ENCODE measurements at places on chromosomes 5 and 9.

- DNase-seq, result no peak
Observed at GRCh38 chr9:95055851-95056551, 261.5 kb downstream of the FANCC start.

DNA sequence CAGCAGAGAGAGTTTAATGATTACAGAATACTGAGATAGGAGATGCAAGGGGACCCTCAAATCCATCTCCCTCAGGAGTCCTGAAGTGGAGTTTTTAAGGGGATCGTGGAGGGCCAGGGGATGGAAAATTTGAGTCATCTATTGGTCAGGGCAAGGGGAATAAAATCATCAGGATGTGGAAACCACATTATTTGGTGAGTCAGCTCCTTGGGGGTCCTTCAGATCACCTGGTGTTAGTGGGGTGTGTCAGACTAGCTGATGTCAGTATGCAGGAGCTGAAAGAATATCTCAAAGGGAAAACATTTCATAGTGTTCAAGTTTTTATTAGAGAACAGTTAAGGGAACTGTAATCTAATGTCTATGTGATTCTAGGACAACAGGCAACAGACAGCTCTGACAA lies 183.0 kb upstream of the FTMT start:
- DNase-seq, result no peak

- DNase-seq, result no peak
Observed at GRCh38 chr5:33631139-33631538, 190.4 kb downstream of the TARS1 start.

DNA sequence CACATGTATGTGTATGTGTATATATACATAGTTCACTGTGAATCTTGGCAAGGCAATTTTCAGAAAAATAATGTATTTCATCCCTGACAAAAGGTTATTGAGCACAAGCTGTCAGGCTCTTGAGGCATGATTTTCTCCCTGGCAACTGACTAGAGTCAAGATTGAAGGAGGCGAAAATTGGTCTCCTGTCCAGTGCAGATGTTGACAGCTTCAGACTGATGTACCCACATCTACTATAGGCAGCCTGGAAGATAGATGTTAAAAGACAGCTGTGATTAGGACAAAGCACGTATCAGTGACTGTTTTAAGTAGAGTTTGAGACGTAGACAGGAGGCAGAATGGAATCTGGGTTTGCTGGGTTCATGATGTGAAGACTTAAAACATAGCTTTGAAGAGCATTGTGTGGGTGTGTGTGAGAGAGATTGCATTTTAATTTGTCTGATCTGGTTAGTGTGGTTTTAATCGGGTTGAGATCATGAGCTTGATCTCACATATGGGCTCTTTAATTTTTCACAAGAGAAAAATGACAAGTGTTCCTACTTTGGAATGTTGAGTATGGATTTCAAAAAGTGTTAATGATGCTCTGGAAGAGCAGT lies 39.1 kb downstream of the CTNNA1 start:
- no peak for DNase-seq

- DNase-seq, result no peak
Observed at GRCh38 chr9:21554813-21555212, 72.7 kb upstream of the IFNE start.

DNA sequence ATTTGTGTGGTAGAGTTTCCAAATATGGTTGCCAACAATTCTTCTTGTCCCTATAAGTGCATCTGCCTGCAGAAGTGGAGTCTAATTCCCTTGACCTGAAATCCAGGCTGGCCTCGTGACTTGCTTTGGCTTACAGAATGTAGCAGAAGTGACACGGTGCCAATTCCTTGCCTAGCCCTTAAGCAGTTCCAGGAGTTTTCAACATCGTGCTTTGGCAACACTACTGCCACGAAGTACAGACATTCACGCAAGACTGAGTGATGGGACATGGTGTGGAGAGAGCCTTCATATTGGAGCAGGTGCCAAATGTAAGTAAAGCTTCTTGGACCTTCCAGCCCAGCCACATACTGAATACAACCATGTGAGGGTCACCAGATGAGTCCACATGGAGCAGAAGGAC lies 92.9 kb upstream of the NEK6 start:
- no peak for DNase-seq

- no peak for DNase-seq
Observed at GRCh38 chr5:179852993-179853547, 5.5 kb downstream of the MRNIP start.

- DNase-seq, result no peak
Observed at GRCh38 chr5:90894866-90895420, 336.3 kb downstream of the ADGRV1 start.

DNA sequence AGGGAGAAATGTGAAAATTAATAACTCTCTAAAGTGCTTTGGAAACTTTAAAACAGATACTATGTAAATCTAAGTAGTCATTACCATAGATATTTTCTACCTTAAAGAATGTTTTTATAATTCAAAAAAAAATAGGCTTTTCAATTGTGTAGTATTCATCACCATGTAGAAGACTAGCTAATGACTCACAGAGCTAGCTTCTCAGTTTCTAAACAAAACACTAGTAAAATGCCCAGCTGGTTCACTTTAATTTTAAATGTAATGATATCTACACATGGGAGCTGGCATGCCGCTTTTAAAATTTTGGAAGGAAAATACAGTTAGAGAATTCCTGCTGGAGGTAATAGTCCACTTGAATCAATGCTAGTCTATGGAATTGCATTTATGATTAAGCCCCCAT lies 509.8 kb downstream of the CSNK1G3 start:
- DNase-seq, result no peak

DNA sequence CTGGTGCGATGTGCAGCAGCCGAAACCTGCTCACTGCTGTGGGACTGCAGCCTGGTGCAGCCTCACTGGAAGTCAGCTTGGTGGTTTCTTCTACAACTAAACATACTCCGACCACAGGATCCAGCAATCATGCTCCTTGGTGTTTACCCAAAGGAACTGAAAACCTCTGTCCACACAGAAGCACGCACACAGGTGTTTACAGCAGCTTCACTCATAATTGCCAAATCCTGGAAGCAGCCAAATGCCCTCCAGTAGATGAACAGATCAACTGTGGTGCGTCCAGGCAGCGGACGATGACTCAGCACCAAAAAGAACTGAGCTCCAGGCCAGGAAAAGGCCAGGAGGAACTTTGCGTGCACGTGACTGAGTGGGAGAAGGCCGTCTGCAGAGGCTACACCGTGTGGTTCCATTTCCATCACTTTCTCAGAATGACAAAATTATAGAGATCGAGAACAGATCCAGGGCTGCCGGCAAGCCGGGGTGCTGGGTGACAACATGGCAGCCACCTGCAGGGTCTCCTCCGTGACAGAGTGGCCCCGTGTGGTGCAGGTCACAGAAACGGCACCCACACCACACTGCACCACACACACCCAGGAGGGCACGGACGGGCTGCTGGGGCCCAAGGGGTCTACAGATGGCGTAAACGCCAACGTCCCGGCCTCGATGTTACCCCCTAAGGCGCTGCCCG lies 23.1 kb upstream of the NSMF start:
- no peak for DNase-seq

DNA sequence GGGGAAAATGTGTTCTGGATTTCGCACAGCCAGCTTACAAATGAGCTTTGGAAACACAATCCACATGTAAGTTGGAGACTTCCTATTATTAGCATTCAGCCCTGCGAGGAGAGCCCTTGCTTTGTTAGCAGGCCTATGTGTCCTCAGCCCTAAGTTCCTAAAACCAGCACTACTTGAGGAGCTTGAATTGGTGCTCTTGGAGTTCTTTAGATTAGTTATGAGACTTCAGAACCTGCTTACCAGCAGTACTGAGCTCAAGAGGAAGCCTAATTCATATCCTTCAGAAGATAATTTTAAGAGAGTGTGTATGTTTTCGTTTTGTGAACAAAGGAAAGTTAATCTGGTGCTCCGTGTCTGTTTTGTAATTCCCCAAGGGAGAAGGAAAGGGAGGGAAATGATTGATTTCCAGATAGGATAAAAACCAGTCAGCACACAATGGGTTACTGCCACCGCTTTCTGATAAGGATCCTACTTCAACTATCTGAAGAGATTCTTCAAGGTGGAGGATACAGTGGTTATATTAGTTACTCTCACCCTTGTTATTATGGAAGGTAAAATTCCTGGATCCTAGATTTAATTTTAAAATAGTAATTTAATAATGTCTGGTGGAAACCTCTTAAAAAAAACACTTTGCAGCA lies 35.2 kb downstream of the PIK3R1 start:
- no peak for DNase-seq

DNA sequence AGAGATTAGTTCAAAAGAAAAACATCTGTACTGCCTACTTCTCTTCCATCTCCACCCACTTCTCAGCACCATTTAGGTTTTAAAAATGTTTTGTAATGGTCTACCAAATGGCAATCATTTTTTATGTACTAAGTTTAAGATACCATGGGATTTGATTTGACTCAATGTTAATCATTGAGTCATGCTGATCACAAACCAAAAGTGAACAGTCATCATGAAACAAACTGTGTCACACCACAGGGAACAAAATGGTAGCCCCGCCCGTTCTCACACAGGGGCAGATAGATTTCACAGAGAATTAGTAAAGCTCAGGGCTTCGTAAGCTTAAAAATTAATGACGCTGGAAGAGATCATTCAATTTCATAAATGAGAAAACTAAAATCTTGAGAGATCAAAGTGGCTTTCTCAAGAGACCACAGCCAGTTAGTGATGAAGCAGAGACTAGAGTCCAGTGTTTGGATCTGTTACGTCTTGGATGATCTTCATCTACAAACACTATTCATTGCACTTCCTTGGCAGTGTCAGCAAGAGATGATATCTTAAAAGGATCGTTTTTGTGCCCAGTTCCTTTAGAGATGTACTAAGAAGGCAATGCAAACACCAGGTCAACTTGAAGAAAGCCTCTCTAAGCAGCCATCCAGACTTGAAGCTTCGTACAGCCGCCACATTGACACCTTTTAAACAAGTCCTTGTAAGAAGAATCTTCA lies 33.9 kb upstream of the TRIO start:
- DNase-seq, result no peak

DNA sequence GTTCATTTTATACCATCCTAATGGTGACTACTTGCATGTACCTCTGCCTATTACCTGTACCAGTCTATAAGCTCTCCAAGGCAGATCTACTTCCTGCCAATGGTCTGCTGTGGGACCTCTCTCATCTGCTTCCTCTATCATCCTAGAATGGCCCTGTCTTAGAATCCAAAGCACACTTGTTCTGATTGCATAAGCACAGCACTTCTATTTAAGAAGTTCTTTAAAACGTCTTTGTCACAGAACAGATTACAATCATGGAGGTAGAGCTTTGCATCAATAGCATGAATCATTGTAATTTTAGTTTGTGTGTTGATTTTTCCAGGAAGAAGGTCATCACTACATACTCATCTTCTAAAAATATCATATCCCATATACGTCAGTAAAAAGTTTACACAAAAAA lies 131.8 kb upstream of the ACOT12 start:
- no peak for DNase-seq

- no peak for DNase-seq
Observed at GRCh38 chr9:77495834-77496671, 152.1 kb downstream of the GNA14 start.

- no peak for DNase-seq
Observed at GRCh38 chr5:68950930-68951329, 142.9 kb upstream of the SLC30A5 start.

- no peak for DNase-seq
Observed at GRCh38 chr5:1800472-1801221, 560 bp upstream of the NDUFS6 start.

DNA sequence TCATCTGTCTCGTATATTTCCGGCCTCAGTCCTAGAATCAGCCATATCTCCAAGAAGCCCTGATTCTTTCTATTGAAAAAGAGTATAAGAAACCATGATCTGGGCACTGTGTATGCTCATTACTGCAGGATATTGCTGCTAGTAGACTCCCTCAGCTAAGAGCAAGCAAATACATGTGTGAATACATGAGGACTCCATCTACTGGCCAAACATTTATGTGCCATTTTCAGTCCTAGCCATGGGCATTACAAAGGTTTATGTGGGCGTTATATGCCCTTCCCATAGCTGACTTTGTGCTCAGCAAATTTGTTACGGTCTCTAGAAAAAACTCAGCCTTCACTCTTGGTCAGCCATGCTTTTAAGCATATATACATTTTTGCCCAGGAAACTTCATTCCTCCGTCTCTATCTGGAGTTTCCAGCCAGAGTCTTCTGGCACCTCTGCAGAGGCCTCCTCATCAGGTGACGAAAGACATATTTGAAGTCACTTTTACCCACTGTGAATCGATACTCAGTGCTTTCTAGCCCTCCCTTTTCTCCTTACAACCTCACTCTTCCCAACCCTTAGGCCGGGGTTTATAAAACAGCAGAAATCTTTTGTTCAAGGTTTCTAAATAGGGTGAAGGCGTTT lies 1495.6 kb upstream of the CDH6 start:
- no peak for DNase-seq

- DNase-seq, result no peak
Observed at GRCh38 chr5:14863105-14863504, 8.5 kb downstream of the ANKH start.

GRCh38 chr9:131407717-131408195 lies 13.9 kb downstream of the PRRC2B start:
- DNase-seq, result no peak

DNA sequence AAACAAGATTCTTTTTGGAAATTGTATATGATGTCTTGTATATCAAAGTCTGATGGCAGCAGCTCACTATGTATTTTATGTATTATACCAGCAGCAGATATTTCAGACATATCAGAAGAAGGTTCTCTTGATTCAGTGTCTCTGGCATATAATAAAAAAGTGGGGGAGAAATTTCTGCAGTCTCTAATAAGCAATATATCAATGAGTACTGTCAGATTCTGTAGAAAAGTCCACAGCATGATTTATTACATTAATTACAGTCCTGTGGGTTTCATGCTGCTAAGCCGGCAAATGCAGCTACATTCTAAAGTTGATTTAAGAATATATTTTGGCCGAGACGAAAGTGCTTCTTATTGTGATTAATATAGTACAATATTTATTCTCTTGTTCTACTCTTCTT lies 113.1 kb downstream of the KIAA1958 start:
- DNase-seq, result no peak

DNA sequence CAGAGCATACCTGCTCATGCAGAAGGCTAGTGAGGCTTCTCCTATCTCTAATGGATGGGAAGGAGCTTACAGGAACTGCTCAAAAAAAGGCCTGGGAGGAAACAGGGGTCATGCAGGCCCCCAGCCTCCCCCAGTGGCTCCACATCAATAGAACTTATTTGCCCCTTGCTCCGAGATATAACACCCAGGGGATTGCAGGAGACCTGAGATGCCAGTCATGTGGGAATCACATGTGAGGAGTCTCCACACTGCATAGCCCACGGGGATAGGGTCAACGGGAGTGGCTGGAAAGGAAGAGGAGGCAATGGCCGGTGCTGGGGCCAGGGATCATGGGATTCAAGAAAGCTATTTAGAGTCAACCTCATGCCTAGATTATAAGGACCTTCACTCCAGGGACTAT lies 76.2 kb downstream of the NRG2 start:
- no peak for DNase-seq

Measured in activated CD8-positive, alpha-beta memory T cell treated with anti-CD3 and anti-CD28 coated beads for 48 hours (primary cell).